ENCODE measurements at places on chromosomes 16 and 17.

DNA sequence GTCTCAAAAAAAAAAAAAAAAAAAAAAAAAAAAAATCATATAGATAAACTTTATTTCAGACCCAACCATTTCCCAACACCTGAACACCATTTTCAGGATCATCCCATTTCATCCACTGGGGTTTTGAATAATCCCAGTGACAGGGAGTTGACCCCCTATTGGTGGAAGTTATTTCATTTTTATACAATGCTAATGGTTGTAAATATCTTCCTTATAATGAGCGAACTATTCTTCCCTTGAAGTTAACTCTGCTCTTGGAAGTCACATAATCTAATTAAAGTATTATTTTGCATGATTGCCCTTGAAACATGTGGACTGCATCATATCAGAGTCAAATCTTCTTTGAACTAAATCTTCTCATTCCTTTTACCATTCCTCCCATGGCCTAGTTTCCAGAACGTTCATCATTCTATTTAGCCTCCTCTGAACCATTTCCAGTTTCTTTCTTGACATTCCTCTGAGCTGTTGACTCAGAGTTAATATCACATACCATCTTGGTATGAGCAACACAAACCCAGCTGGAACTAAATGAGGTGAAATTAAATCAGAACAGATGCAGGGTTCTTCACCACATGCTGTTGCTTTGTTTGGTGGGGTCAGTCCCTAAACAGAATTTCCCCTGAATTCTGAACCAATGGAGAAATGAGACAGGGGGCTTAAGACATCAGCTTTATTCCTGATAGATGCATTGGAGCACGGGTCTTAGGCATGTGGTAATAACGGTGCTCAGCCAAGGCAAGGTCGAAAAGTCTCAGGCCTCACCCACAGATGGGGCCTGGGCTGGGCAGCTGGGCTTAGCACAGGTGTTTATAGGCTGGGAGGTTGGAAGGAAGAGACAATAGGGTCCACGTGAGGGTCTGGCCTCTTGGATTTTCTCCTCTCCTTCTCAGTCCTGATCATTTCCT, 8.9 kb downstream of the HSD17B2 start:
- no peak for DNase-seq

DNA sequence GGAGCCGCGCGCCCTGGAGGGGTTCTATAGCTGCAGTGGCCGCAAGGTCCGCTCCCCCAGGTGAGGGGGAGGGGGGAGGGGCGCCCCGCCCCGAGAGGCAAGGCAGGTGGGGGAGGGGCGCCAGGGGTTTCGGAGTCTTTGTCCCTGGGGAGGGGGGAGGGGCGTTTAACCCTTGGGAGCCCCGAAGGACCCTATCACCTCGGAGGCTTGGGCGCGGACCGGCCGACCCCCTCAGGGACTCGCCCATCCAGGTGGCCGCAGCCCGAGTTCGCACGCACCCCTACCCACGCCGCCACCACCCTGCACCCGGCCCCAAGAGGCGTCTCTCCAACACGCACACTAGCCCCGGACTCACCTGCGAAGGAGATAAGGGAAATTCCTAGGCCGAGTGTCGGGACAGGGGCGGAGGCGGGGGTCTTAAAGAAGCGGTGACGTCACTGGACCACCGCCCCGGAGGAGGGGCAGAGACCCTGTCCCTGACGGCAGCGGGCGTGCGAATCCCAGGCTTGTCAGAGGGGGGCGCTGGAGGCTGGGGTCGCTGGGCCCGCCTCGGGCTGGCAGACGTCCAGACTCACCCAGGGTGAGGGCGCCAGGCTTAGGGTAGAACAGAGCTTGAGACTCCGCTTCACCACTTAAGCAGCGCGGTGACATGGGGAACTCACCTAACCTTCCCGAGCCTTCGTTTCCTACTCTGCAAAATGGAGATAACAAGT, at the start of gene CLDN6:
CLDN6 (minus strand) TSS at position 390 of the 713 bp plus-strand sequence. CDS start 2,162 bp downstream, outside the sequence.
- no peak for DNase-seq

GRCh38 chr17:4301066-4301465, 37.3 kb upstream of the ANKFY1 start:
- DNase-seq: peak; percentile 47

DNA sequence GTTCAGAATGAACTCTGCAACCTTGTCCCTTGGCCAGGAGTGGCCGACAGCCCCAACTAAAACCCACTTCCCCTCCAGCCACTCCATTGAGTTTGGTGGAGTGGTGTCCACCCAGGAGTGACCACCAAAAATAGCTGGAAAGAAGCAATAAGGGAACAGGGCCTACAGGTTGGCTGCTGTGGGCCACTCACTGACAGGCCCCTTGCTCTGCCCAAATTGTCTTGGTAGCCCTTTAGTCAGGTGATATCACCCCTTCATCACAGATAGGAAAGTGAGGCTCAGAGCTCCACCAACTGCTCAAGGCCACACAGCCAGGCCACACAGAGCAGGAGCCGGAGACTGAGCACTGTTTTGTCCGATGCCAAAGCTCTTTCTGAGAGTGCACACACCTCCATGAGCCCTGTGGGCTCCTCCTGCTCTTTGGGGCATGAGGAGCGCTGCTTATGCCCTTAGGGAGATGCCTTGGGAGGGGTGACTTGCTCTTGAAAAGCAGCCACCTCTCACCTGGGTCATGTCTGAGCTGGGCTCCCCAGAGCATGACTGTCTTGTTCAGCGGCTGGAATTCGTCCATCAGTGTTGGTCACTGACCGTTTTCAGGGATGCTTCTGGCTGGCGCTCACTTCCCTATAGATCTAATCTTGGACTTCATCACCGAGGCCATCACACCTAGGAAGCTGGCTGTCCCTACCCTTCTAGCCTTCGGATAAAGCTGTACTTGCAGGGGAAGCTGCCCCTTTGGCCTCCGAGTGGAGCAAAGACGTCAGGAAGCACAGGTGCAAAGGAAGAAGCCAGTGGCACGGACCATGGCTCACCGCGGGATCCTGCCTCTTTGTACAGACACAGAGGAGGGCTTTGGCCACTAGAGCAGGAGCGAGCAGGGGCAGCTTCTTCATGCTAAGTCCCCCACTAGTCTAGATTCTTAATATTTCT, 186.0 kb upstream of the ZNF469 start:
- DNase-seq: no peak

- DNase-seq: peak; percentile 61
Observed at GRCh38 chr17:61251939-61252865, 147.4 kb upstream of the TBX2 start.

GRCh38 chr16:82113741-82114140, 56.3 kb downstream of the MPHOSPH6 start:
- DNase-seq: no peak

DNA sequence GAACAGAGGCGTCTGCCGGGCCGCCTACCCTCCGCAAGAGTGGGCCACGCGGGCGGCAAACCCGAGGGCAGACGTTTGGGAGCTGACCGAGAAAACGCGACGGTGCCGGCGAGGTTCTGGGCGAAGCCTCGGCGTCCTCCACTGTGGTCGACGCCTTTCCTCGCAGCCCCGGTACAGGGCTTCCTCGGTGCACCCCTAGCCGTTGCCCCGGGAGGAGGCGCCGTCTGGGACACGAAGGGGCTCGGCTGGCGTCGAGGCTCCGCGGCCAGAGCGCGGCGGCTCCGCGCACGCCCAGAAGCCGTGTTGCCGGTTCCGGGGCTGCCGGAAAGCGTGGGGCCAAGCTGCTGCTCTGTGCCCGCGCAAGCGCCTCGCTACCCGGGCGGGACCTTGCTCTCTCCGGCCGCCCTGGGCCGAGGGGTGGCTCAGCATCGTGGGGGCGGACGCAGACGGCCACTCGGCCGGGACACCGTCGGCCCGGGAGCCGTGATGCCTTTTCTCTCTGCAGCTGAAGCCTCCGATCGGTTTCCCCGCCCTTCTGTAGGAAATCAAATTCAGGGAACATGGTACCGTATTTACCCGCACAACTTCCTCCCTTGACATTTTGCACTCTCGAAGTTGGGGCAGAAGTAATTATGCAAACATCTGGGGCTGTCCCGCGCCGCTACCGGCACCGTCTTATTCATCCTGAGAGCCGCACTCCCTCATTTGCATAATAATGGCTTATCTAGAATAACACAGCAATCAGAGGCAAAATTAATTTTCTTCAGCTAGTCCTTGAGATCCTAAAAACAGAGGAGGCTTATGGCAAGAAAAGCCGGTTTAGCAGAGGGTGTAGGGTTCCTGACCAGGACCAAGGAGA, 7.3 kb upstream of the CBX8 start:
- DNase-seq: no peak

DNA sequence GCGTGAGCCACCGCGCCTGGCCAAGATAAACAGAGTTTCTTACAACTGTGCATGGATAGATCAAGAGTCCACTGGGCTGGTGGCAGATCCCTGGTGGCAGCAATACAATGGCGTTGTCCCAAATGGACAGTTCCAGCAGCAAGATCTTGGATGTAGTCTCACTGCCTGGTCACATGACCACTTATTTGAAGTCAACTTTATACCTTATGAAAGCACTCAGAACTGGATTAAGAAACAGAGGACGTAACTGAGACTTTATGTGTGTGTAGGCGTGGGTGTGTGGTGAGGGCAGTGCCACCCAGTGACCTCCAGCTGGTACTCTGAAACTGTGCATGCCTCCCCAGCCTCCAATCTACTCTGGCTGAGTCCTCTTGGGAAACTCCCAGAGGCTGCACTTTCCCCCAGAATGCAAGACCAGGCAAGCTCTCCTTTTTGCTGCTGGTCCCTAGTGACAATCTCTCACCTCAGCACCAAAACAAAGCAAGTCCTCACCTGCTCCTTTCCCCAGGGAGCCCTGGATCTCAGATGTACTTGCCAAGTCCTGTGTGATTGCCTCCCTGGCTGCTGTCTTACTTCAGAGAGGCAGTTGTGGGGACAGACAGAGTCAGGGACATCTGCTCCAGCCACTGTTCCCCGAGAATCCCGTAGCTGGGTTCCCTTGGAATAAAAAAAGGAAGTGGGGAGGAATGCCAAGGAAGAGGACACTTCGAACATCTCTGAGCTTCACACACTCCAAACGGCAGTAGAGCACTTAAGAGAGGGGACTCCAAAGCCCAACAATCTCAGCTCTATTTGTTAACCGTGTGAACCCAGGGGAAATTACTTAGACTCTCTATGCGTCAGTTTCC, 11.7 kb upstream of the ST6GALNAC2 start:
- no peak for DNase-seq

GRCh38 chr16:65867276-65867960, 499.1 kb upstream of the CDH5 start:
- no peak for DNase-seq

DNA sequence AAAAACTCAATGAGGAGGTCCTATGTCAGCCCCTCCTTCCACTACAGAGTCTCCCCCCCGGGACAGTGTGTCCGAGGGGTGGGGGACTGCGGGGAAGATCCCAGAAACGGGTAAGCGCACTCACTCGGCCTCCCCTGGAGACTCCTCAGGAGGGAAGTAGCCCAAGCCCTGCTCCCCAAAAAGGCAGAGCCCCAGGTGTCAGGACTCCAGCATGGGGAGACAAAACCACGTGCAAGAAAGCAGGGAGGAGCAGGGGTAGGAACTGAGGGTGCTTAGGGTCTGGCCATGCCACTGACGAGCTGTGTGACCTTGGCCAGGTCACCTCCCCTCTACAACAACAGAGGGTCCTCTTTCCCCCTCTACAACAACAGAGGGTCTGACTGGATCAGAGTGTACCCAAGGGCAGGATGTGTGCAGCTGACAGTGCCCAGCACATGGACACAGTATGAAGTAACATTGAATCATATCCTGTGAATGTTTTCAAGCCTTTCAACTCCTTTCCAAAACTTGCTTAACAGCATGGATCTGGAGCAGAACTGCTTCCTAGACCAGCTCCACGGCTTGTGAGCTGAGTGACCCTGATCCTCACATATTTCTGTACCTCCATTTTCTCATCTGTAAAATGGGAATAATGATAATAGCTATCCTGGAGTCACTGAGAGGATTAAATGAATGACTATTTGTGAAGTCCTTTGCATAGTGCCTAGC, 2.1 kb upstream of the NAGS start:
- DNase-seq: no peak

- DNase-seq: no peak
Observed at GRCh38 chr16:14445937-14446715, 183.9 kb downstream of the PARN start.

DNA sequence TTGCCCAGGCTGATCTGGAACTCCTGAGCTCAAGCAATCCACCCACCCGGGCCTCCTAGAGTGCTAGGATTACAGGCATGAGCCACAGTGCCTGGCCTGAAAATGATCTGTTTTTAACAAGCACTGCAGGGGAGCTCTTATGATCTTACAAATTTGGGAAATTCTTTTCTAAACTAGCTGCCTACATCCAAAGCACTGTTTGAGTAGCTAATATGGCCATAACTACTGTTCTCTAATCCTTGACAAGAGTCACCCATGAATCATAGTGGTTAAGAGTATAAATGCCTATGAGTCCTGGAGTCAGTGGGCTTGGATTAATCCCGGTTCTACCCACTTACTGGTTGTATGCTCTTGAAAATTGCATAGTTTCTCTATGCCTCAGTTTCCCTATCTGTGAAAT, 1.4 kb upstream of the CPPED1 start:
- no peak for DNase-seq

- no peak for DNase-seq
Observed at GRCh38 chr17:21689604-21690003, 2.7 kb upstream of the KCNJ18 start.

DNA sequence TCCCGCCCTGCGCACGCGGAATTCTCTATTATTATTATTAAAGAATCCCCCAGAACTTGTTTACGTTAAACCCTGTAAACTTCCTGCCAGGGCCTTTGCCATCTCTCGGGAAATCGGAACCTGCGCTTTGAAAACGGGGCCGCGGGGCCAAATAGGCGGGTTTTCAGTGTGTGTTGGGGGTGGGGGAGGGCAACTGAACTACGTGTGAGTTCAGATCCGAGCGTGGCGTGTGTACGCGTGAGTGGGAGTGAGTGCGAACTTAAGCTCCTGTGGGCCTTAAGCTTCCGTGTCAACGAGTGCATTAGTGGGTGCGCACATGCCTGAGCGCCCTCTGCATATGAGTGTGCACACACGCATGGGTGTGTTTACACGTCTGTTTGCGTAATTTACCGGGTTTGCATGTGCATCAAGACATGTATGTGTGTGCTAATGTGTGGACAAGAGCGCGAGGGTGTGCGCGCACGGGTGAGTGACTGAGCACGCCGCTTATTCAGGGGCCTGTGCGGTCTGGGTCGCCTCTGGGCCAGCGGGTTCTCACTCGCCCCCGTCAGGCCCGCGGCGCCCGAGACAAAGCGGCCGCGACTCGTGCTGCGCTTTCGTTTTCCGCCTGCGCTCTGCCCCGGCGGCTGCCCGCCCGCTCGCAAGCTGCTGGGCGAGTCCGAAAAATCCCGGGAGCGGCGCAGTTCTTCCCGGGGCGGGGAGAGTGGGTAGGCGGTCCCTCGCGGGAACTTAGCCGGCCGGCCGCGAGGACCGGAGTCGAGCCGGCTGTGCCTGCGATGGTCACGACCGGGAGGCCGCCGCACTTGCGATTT, 1.2 kb upstream of the FOXF1 start:
- no peak for DNase-seq

All from C1 segment of cervical spinal cord (tissue), 14 donors.